ENCODE measurements at places on chromosomes 11 and 22. TPM values are rescaled to one million over a fixed set of nuclear protein-coding genes. Genes with fewer than 3 reads are reported as not detected.
A peak's percentile ranks its signal among the peaks of the same experiment; 100 is the strongest.

TTC28 gene
- total RNA-seq: 48.1 TPM

SHISA8 gene
- not detected for total RNA-seq

OLFML1 gene
- total RNA-seq: 33.0 TPM

MPPED1 gene
- not detected for total RNA-seq

NFRKB gene
- total RNA-seq: 18.9 TPM

RIMBP3C gene
- total RNA-seq: 0.29 TPM

RAB39A gene
- not detected for total RNA-seq

- peaks cover 4% of the 10 kb centered on the region for H3K4me1 ChIP-seq
- H3K27ac ChIP-seq: no peak overlapping the region
- H3K4me3 ChIP-seq: no peak overlapping the region
- DNase-seq: no peak
- H3K27me3 ChIP-seq: no peaks in the 10 kb centered on the region
Measured at GRCh38 chr22:36769541-36770512, 6.1 kb downstream of the IFT27 start.

GRCh38 chr22:36497910-36498665 is 8.8 kb downstream of the FOXRED2 start:
- H3K4me1 ChIP-seq: no peaks in the 10 kb centered on the region
- peaks cover 4% of the 10 kb centered on the region for H3K36me3 ChIP-seq
- no peak overlapping the region for H3K4me3 ChIP-seq
- no peak for DNase-seq

GRCh38 chr11:131668500-131669400 is 298.3 kb downstream of the NTM start:
- peak; percentile 93 for DNase-seq
- no peak overlapping the region for H3K27ac ChIP-seq
- H3K4me3 ChIP-seq: no peak overlapping the region
- no peaks in the 10 kb centered on the region for H3K36me3 ChIP-seq
- peaks cover 14% of the 10 kb centered on the region for H3K4me1 ChIP-seq

DNA sequence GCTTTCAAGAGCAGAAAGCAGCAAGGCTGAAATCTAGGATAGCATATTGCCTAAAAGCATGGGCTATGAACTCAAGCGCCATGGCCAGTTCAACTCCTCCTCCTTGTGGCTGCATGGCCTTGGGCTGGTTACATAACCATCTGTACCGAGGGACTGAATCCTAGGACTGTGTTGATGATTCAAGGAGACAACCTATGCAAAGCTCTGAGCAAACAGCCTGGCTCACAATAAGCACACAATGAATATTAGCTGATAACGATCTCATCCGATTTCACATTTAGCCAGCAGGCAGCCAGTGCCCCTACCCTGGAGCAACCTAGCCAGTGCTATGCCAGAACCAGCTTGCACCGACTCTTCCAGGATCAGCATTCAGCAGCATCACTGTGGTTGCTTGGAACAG is 698.4 kb downstream of the TBC1D22A start:
- H3K27me3 ChIP-seq: no peaks in the 10 kb centered on the region
- H3K36me3 ChIP-seq: no peaks in the 10 kb centered on the region
- H3K4me1 ChIP-seq: no peaks in the 10 kb centered on the region

GRCh38 chr22:47797342-47797945 is 1035.0 kb downstream of the TBC1D22A start:
- no peaks in the 10 kb centered on the region for H3K4me1 ChIP-seq
- DNase-seq: no peak
- no peak overlapping the region for H3K4me3 ChIP-seq
- H3K36me3 ChIP-seq: no peaks in the 10 kb centered on the region

DNA sequence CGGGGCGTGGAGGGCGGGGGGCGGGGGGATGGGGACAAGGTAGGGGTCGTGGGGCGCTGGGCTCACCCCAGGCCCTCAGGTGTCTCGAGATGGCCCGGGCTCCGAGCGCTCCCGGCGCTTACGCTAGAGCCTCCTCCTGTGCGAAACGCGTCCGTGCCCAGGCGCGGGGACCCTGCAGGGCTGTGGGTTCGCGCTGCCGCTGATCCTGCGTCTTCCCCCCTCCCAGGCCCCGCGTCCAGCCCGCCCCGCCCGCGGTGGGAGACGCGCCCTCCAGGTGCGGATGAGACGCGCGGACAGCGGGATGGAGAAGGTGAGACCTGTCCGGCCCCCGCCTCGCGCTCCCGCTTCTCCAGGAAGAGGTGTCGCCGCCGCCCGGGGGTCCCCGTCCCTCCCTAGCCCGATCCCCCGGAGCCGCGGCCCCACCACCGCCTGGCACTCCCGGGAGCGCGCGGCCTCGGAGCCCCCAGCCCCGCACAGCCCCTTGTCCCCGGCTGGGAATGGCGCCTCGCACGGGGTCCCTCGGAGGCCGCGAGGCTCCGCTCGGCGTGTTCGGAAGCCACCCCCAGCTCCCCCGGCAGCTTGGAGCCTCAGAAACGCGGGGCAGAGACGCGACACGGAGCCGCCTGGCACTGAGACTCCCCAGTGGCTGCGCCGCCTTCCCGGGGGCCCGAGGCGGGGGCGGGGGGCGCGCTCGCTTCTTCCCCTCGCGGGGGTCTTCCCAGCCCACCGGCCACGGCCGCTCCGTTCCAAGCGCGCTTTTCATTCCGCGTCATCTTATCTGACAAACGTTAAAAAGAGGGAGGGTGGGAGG is 27.6 kb upstream of the TOLLIP start:
- no peak overlapping the region for H3K27ac ChIP-seq
- no peaks in the 10 kb centered on the region for H3K27me3 ChIP-seq
- peaks cover 6% of the 10 kb centered on the region for H3K4me1 ChIP-seq
- no peaks in the 10 kb centered on the region for H3K36me3 ChIP-seq

GRCh38 chr11:65506772-65507505 is 8.1 kb downstream of the MALAT1 start:
- no peaks in the 10 kb centered on the region for H3K4me1 ChIP-seq
- peak overlapping the region; percentile 95 for H3K27ac ChIP-seq
- DNase-seq: peak; percentile 5
- peak overlapping the region; percentile 86 for H3K4me3 ChIP-seq
- no peaks in the 10 kb centered on the region for H3K27me3 ChIP-seq

DNA sequence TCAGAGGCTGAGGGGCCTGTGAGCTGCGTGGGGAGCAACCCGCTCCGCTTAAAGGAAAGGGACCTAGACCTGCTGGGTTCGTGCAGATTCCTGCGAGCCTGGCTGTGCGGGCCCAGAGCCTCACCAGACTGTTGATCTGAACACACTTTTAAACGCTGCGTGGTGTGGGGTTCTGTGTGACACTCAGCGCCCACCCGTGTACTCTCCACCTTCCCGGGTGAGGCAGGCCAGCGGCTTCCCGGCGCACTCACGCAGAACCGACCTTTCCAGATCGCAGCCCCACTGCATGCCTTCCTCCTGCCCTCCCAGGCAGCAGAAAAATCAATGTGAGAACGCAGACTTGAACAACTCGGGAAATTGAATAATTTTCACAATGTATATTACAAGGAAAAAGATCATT is 388.6 kb downstream of the TBC1D22A start:
- H3K4me3 ChIP-seq: no peak overlapping the region
- no peak for DNase-seq
- H3K27me3 ChIP-seq: no peaks in the 10 kb centered on the region
- no peaks in the 10 kb centered on the region for H3K36me3 ChIP-seq
